Activated naive CD8-positive, alpha-beta T cell treated with anti-CD3 and anti-CD28 coated beads, Interleukin-2, amount 50 U/mL, for 16 hours (primary cell): ENCODE measurements at places on chromosomes 12 and 14.

- DNase-seq, result no peak
Observed at GRCh38 chr12:120529641-120530417, 871 bp upstream of the COQ5 start.

DNA sequence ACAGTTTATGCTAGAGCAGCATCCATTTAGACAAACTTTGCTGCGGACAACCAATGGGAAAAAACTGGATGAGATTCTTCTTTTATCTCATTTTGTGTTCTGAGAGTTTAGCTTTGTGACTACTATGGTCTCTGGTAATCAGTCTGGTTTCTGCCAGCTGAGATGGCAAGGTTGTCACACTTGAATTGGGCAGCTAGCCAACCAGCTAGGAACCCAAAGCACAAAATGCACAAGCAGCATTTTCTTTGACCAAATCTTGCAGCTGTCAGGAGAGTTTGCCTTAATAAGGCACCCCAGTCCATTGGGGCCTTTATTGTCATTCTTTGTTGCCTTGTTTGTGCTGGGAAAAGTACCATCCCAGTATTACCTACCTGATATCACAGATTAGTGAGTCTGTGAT is 34.0 kb upstream of the ETV6 start:
- no peak for DNase-seq

- DNase-seq, result no peak
Observed at GRCh38 chr12:132278401-132279183, 50.8 kb downstream of the GALNT9 start.

GRCh38 chr12:64566831-64567517 is 43.3 kb upstream of the RASSF3 start:
- DNase-seq, result no peak

DNA sequence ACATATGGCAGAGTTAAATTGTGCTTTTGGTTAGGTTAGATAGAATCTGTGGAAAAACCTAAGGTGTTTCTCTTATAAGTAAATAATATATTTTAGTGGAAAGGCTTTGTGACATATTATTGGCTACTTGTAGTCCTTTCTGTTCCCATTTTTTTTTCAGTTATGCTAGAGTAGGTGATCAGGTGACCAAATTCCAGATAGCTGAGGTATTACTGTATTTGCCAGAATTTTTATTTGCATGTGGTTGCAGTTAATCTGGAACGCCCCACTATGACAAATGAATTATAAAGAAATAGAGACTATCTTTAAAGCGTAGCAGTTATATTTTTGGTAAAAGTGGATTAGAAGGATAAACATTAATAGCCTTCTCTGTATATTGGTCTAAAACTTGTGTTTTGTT is 52.0 kb downstream of the ARHGAP5 start:
- no peak for DNase-seq

- DNase-seq, result no peak
Observed at GRCh38 chr12:54028314-54029201, at the start of gene HOXC6. TSS of gene HOXC6 (plus strand) at chr12:54028440. CDS start at chr12:54028522, 82 bp downstream.

GRCh38 chr14:95862243-95862642 is 14.4 kb upstream of the TUNAR start:
- DNase-seq, result no peak

GRCh38 chr12:20063116-20063515 is 305.2 kb upstream of the PDE3A start:
- no peak for DNase-seq

DNA sequence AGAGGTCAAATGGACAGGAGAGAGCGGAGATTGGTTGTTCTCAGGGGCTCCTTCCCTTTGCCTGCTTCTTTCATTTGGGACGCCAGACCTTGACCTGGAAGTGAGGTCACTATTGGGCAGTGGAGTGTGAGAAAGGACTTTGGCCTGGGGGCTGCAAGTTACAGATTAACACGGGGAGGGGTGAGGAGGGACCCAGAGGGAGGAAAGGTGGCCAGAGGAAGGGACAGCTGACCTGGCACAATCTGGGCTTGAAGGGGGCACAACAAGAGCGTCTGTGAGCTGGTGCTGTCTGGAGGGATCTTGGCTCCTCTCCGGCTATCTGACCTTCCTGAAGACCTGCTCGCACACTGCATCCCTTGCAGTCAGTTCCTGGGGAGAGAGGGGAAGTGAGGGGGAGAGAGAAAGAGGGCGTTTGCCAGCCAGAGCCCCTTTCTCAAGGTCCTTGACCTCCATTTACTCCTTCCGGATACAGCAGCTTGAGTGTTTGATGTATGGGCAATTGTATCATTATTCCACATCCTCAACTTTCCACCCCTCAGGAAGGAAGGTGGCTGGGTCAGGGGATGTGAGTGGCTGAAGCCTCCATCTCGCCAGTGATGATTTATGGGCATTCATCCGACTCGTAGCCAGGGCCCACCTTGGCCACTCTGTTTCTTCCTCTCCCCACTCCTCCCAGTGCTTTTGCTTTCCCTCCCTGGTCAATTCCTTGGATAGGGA is 4.7 kb downstream of the RBP5 start:
- no peak for DNase-seq

GRCh38 chr12:88716240-88716639 is 136.0 kb upstream of the KITLG start:
- DNase-seq, result no peak

DNA sequence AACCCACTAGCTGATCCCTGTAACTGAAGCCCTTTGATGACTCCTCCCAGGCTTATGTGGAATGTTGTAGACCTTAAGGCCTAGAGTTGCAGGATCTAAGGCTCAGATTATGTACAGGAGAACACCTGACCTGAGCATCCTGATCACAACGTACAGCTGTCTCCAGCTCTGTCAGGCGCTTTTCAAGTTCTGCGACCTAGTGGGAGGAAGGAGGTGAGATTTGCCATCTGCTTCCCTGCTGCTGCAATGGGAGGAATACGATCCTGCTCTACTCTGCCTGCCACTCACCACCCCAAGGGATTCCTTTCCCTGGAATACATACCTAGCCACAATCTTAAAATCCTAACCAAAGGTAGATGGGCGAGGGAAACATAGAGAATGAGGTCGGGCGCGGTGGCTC is 10.5 kb downstream of the MBD6 start:
- DNase-seq, result no peak

DNA sequence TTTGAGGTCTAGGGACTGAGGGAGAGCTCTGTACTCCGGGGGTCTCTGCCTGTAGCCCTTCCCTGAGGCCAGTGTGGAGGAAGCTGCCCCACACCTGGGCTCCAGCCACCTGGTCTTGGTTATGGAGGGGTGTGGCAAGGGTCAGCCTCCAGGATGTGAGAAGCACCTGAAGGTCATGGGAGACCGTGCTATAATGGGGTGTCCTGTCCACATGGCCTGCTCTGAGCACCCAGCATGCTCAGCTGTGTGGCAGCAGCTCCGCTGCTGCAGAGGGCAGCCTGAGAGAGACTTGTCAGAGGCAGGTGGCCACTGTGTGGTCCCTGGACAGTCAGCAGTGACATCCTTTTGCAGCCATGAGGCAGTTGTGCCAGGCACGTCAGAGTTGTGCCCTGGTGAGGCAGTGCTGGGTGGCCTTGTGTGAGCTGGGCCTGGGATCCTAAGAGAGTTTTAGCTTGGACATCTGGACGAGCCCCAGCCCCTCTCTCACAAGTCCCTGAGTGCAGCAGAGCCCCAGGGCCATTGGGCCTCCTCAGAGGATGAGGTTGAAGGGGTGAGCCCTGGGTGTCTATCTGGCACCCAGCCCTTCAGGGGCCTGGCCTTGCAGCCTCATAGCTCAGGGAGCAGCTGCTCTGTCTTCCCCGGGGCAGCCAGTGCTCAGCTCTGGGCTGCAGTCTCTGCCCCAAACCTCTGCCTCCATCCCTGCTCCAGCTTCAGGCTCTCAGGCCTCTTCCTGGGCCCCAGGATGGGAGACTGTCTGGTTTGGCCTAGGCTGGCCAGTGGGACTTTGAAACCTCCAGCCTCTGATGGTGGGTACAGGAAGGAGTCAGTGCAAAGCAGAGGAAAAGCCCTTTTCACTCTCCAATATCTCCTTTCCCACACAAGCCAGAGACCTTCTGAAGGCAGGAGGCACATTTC is 7.4 kb upstream of the ATG101 start:
- DNase-seq, result no peak

GRCh38 chr12:123723765-123724164 is 11.6 kb downstream of the ATP6V0A2 start:
- no peak for DNase-seq

DNA sequence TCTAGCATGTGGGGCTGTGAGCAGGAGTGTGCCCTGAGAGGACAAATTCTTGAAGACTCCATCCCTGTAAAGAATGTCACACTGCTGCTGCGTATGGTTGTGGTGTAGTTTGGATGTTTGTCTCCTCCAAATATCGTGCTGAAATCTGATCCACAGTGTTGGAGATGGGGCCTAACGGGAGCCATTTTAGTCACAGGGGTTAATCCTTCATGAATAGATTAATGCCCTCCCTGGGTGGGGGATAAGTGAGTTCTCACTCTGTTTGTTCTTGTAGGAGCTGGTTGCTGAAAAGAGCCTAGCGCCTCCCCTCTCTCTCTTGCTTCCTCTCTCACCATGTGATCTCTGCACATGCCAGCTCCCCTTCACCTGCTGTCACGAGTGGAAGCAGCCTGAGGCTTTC is 94.5 kb upstream of the VASH1 start:
- DNase-seq, result no peak

DNA sequence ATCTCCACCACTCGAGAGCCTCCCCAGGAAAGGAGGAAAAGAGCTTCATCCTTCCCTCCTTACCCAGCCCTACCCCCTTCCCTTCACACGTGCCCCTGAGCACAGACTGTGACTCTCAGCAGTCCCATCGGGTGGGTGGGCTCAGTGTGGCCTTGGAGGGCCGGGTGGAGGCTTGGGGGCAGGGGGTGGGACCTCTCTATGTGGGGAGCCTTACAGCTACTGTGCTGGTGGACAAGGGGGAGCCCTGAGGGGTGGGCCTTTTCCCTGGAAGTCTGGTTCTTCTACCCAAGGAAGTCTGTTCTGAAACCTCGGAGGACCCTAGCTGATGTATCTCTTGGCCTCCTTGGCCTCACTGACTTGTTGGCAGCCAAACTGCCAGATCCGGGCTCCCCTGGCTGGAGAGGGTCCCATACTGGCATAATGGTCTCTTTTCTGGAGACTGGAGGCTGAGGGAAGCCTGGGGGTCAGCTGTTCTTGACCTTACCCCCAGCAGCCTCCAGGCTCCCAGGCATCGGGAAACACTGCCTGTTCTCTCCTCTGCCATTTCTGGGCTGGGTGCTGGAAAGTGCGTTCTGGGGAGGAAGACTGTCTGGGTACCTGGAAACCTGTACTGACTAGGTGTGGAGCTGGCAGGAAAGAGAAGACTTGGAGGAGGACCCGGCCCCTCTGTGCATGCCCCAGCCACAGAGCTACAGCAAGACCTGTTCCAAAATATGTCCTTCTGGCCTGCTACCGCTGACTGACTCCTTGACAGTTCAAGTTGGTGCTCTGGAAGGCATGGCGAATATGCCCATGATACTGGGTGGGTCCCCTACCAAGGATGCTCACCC is 7.6 kb downstream of the VASH1 start:
- DNase-seq, result no peak

DNA sequence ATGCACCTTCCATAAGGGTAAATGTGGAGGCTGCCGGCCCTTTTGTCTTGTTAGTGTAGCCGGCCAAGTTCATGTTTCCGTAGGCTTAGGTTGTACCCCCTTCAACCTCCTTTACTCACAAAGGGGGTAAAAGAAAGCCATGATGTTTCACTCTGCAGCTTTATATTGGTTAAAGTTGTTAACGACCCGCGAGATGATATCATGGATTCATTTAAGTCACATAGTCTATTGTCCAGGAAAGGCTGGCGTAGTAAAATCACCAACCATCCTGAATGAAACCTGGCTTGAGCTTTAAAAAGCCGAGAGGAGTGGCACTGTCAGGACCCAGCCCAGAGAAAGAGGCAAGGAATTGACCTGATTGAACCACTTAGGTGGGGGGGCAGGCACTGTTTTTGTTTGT is 1.3 kb downstream of the UNG start:
- DNase-seq, result no peak

DNA sequence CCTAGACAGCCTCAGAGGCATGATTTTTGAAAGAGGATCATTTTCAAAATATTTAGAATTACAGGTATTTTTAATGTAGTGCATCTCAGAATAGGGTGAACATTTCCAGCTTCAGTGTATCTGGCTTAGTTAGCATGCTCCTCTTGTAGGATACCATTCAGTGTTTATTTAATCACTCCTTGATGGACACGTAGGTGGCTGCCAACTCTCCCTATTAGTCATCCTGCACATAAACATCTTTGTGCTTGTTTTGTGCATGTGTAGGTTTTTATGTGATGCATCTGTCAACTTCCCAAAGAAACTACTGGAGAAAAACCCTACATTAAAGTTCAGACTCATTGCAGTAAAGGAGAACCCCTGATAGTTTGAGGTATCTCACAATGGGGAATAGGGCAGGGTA is 52.5 kb upstream of the RBM19 start:
- no peak for DNase-seq

DNA sequence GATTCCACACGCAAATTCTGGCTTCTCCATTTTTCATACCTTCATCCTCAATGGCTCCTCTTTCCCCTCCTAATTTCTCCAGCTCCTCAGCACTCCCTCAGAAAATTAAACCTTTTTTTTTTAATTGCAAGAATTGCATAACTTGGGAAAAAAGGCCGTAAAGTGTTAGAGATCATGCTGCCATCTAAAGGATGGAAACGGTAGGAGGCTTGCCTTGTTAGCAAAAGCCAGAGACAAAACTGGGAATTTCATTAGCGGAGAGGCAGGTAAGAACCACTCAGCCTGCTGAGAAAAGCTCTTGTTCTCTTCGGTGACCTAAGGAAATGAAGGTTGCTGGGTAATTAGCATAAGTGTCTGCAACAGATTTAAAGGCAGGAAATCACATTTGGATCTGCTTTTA is 204.3 kb downstream of the AEBP2 start:
- DNase-seq, result no peak

GRCh38 chr14:29906256-29906870 is 21.3 kb downstream of the PRKD1 start:
- no peak for DNase-seq

- no peak for DNase-seq
Observed at GRCh38 chr12:109735051-109735521, 21.5 kb downstream of the FAM222A start.

DNA sequence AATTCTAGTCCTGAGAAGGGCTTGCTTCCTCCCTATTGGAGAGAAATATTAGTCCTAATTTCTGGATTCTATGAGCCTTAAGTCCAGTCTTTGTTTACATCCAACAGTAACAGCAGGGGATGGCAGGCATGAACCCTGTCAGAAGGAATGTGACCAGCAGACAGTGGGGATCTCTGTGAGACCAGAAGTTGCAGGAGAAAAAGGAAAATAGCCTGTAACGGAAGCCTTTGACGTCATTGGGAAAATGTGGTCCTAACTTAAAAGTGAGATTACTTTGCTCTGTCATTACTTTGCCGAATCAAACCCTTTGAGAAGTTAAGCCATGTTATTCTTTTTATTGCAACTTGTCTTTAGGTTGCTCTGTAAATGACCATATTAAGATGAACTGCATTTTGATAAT is 218.2 kb upstream of the PRICKLE1 start:
- DNase-seq, result no peak

GRCh38 chr12:32860192-32860591 is 36.4 kb downstream of the PKP2 start:
- DNase-seq, result no peak

DNA sequence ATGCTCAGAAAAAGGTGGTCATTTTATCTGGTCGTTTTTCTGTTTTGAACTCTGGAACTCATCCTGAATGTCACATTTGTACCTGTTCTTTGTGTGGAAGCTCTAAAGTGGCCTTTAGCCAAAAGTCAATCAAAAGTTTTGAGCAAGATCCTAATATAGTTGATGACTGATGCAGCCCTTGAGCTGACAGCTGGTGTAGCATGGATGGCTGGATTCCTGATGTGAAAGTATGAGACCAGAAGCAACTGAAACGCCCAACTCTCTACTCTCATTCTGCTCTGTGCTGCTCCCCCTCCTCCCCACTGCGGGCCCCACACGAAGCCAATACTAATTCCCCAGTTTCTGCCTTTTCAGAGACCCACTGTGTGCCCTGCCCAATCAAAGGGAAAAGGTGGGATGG is 10.3 kb upstream of the MYH7 start:
- DNase-seq, result no peak
